ENCODE measurements at places on chromosomes 13 and 19.
A peak's percentile ranks its signal among the peaks of the same experiment; 100 is the strongest.

DNA sequence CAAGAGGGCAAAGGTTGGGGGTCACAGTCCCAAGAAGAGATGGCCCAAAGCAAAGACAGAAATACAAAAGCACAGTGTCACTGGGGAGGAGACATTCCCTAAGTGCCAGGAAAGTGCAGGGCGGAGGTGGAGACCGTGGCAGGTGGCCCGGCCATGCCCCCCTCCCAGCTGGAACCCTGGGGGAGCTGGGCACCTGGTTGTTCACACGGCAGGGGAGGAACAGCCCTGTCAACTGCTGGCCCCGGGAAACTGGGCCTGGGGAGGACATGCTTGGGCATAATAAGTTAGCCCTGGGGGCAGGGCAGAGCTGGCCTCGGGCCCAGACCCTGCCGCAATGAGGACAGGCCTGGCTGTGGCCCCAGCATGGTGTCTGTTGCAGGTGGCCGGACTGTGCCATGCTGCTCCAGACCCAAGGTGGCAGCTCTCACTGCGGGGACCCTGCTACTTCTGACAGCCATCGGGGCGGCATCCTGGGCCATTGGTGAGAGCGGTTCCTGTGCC lies 7.4 kb downstream of the HPN start:
- DNase-seq: no peak

DNA sequence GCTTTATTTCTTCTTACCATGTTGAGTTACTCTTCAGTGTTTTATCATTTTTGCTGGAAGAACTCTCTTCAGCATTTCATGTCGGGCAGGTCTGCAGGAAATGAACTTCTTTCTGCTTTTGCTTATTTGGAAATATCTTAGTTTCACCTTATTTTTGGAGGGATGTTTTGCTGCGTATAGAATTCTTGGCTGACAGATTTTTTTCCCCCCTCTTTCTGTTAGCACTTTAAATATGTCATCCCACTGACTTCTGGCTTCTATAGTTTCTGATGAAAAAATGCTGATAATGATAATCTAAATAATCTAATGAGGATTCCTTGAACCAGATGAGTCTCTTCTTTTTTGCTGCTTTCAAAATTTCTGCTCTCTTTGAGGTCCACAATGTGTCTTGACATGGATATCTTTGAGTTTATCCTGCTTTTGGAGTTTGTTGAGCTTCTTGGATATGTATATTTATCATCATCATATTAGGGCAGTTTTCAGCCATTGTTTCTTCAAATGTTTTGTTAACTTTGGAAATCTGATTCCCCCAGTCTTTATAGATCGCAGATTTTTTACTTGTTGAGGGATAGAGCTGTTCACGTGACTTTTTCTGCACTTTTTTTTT lies 20.4 kb downstream of the ZMYM2 start:
- DNase-seq: no peak

DNA sequence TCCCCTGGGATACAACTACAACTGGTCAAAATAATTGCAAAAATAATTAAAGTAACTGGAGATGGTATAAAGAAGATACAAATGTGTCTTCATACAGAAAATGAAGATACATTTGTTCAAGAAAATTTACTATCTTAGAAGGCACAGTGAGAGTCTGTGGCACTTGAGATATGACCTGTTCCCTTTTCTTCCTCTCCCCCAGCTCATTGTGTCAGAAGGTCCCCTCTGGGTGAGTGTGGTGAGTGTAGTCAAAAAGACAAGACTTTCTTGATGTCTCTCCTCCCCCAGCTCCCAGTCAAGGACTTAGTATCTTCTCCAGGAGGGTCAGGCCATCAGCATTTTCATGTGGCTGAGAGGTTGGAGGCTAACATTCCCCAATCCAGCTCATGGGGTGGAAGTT lies 51.7 kb downstream of the EDNRB start:
- no peak for DNase-seq

GRCh38 chr13:75993823-75994222 lies 357.7 kb downstream of the LMO7 start:
- DNase-seq: no peak

DNA sequence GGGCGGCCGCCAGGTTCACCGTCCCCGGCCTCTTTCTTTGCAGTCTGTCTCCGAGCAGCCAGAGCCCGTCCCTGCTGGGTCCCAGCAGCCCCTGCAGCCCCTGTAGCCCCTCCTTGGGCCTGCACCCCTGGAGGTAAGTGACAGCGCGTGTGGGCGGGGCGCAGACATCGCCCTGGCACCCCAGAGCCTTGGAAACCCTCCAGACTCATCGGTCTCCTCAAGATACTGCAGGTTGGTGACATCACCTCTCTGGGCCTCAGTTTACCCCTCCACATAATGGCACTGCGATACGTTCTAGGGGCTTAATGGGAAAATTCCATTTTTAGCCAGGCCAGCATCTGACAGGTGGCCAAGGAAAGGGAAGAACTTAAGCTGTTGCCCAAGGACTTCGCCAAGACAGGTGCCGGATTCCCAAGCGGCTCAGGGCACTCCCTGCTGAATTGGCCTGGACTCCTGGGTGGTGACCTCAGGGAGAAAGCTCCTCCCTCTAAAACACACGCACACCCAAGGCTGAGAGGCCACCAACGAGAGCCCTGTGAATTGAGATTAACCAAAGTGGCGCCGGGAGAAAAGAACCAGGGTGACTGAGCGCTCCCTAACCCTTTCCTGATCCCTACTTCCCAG lies 13.1 kb downstream of the MAST3 start:
- DNase-seq: no peak

DNA sequence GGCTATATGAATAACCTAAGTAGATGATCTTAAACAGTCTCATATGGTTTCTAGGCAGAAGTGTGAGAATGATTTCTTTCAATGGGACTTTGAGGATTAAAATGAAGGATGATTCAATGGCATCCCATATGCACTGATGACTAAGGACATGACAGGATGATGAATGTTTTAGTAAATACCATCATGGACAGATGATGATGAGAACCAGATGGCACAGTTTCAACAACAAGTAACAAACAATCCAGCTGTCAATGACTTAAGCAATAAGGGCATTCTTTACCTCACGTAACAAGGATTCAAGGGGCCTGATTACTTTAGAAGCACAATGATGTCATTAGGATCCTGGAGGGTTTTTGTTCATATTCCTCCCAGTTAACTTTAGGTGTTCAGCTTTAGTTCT lies 2678.4 kb downstream of the PCDH9 start:
- DNase-seq: no peak

DNA sequence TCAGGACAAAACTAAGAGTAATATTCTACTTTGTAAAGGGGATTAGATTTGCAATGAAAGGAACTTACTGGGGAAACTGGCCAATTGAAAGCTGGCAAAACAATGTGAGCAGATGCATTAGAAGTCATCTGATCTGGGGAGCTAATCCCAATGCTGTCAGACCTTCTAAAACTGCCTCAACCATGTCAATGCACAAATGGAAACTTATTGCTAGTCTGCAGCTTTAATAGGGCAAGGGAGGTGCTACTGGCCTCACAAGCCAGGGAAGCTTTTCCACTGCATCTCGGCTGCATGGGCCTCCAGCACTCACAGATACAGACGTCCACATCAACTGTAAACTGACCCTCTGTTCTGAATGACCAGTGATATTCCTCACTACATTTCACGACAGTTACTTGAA lies 154.2 kb downstream of the LHFPL6 start:
- DNase-seq: no peak

DNA sequence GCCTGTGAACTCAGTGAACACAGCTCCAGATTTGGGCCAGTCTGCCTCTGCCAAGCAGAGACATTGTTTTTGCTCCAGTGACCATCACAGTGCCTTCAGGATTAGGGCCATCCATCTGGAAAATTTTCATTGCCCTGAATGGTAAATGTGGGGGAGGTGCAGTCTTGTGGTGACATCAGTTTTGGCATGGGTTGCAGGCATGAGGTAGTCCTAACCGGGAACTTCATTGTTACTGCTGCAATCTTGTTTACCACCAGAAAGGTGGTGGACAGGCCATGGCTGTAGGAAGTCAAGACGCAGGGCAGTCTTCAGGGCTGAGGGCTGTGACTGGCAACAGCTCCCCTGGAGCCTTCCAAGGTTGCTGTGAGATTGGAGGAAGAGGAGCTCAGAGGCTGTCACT lies 55.2 kb downstream of the SPATA13 start:
- DNase-seq: peak; percentile 87

All from retina (tissue), 1 donor.